ENCODE measurements at places on chromosomes 2 and 18.

- no peak for DNase-seq
Measured at GRCh38 chr2:84131278-84131830, 327.7 kb downstream of the SUCLG1 start.

DNA sequence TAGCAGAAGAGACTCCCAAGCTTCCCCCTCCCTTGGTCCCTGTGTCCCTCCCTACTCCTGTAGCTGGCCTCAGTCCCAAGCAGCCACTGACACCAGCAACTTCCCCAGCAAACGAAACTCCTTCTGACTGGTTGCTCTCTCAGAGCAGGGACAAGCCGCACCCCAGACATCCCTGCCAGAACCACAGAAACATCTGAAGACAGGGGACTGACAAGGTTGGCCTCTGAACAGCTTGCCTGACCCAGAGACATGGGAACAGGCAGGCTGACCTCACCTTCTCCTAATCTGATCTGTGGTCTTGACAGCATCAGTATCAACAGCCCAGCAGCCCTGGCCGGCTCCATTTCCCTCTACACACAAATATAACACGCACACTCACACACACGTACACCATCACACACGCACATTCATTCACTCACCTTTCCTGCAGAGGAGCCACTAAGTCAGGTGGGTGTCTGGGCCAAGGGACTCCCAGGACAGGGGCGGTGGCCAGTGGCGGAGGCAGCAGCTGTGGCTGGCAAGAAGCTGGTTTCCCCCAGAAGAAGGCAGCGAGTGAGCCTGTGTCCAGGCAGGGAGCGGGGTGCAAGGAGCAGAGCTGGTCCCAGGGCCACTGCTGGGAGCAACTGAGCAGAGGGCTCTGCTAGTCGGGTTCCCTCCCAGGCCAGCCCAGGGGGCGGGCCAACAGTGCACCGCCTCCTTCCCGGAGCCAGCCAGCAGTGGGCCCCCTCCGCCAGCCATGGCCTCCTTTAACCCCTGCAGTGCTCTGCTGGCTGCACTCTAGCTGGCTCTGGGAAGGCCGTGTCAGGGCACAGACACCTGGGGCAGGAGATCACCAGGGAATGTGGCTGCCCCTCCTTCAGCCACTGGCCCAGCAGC, 59.1 kb downstream of the TNS1 start:
- no peak for DNase-seq

GRCh38 chr2:211367293-211367692, 810.9 kb downstream of the CPS1 start:
- DNase-seq, result no peak

DNA sequence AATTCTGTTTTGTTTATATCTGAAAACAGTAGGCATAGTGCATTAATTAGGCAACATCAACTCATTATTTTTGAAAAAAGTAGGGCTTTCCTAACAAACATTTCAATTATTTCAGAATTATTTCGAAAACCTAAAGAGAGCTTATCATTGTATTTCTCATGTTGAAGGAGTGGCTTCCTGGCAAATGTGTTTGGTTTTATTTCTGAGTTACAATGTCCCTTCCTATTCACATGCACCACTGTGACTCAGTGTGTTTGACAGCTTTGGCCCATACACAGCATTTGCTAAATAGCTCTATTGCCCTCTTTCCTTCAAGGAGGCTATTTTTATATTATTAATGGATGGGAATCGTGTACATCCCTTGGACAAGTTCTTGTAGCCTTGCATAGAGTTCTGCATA, 205.9 kb downstream of the PTGR3 start:
- no peak for DNase-seq

DNA sequence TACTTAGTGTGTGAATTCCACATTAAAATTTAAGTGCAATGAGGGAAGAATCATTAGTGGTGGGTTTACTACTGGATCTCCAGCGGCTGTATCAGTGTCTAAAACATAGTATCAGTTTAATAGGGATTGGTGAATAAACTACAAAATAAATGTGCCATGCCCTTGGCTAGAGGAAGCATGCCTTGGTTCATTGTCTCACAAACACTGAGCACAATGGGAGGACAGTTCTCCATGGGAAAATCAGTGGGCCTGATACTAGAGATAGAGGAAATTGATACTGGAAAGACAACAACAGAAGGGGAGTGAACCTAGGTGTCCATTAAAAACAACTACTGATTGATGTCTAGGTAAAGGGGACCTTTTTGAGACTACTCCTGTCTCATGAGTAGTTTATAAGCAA, 971.6 kb downstream of the SUCLG1 start:
- no peak for DNase-seq

DNA sequence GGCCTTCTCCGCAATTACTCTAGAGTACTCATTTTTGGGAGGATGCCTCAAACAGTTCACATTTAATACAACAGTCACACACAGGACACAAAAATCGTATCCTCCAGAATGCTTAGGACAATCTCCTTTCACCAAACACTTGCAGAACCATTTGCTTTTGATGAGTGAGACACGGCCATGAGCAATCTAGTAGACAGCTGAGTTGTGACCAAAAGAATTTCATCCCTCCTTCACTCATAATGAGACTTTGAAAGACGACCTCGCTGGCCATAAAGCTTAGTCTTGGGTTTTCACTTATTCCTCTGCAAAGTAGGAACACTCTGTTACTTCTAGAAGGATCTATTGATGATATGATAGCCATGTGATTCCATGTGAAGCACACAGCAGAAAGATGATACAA, 87.5 kb upstream of the SLC35G4 start:
- no peak for DNase-seq

Data from OCI-LY7 (cell line).